ENCODE measurements at places on chromosomes 2 and 18.

DNA sequence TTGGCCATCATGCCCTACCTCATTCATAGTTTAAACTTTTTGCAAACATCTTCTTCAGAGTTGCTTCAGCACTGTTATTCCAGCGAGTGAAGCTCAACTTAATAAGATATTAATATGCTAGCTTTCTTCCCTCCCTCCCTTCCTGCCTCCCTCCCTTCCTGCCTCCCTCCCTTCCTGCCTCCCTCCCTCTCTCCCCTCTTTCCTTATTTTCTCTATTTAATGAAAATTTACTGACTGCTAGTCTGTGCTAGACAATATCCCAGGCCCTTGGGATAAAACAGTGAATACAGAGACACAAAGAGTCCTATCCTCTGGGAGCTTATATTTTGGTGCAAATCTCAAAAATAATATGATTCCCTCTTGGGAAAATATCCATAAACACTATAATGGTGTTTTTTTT, 42.9 kb downstream of the DOCK10 start:
- no peak for DNase-seq

GRCh38 chr18:59208602-59209125, 11.3 kb upstream of the GRP start:
- DNase-seq, result no peak

DNA sequence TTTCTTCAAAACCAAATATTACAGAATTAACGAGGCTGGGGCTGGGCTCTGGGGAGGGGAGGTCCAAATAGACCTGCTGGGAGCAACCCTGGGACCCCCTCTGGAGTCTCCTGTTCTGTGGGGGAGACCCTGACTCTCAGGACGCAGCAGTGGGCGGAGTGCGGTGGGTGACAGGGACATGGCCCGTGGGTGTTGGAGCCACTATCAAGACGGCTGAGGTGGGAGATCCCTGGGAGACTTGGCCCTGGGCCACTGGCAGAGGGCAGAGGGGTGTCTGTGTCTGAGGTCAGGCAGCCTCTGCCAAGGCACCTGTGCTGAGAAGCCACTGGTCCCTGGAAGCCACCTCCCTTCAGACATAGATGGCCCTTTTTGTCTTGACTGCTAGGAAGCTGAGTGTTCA, 79.5 kb upstream of the CTDP1 start:
- DNase-seq, result no peak

- no peak for DNase-seq
These were observed 239.1 kb downstream of the TSN start for GRCh38 chr2:121994238-121995206.

- no peak for DNase-seq
These were observed 50.0 kb upstream of the ITGA6 start for GRCh38 chr2:172377408-172377807.

Measured in IMR-90 (cell line).